ENCODE measurements at places on chromosomes 2 and 18. TPM values are rescaled to one million over a fixed set of nuclear protein-coding genes. Genes with fewer than 3 reads are reported as not detected.

Gene KLHL30
- 0.53 TPM for total RNA-seq

Gene CHRND
- total RNA-seq = not detected

Gene EFHD1
- total RNA-seq = 18.8 TPM

Gene CD207
- total RNA-seq = not detected

Gene SP140
- total RNA-seq = 14.1 TPM

- no peak for DNase-seq
These were observed 162.4 kb downstream of the SMAD7 start for GRCh38 chr18:48788373-48788772.

DNA sequence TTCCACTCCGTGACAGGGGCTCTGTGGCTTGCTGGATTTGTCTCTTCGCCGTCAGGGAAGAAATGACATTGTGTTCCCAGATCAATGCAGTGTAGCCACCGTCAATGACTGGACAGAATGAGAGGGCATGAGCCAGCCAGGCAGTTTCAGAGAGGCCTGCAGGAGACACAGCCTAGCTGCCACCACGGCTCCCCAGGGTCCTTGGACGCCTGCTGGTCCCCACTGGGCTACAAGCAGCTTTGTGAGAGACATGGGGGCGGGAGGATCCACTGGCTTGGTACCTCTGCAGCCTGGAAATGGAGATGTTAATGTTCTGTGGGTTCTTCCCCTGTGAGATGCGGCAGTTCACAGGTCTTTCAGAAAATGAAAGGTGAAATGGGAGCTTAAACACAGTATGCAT lies 12.1 kb upstream of the AMER3 start:
- DNase-seq = no peak

- peak; percentile 87 for DNase-seq
These were observed 18.8 kb upstream of the MREG start for GRCh38 chr2:216031960-216032689.

- DNase-seq = peak; percentile 62
These were observed 218.6 kb downstream of the DYM start for GRCh38 chr18:49241852-49242251.

Data from astrocyte (in vitro differentiated cells and primary cell).